Stimulated activated CD8-positive, alpha-beta memory T cell treated with anti-CD3 and anti-CD28 coated beads, Interleukin-12 subunit alpha, Interleukin-12 subunit beta, amount 100 ng/mL, for 4 hours (primary cell): ENCODE measurements at places on chromosomes 3 and 15.

GRCh38 chr3:195907934-195908693 is at the start of gene TNK2:
Gene TNK2 (minus strand): TSS chr3:195908551. CDS start chr3:195888588, 19,963 bp downstream.
- peak; percentile 41 for DNase-seq

DNA sequence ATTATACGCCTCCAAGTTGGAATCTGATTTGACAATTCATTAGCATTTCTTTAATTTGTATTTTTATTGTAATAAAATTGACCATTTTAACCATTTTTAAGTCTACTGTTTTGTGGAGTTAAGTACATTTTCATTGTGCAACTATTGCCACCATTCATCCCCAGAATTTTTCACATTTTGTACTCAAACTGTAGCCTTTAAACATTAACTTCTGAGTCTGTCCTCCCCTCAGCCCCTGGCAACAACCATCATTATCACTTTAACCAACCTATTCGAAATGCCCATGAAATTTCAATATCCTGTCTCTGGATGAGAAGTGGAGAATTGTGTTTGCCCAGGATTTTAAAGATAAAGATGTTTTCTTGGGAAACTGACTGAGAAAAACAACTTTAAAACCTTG is 27.7 kb downstream of the IL1RAP start:
- no peak for DNase-seq

DNA sequence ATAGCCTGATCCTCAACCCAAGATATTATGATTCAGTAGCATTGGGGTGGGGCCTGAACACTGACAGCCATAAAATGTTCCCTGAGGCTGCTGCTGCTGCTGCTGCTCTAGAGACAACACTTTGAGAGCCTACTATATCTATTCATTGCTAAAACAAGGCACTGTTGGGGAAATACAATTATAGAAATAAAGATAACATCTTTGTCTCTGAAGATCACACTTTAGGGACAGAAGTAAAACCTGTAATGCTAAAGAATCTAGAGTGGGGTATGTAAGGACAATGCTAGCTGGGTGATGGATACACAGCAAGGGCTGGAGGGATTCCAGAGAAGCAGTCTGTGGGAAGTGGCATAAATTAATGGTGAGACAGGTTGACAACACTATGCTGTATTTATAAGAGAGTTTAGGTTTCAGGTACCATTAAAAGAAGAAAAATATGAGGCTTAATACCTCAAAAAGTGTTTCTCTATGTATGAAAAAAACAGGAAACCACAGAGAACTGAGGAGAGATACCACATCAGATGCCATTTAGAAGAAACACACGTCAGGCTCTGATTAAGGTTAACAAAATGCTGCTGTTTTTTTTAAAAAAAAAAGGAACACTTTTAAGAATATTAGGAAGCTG is 115.9 kb downstream of the CBLB start:
- DNase-seq, result no peak

DNA sequence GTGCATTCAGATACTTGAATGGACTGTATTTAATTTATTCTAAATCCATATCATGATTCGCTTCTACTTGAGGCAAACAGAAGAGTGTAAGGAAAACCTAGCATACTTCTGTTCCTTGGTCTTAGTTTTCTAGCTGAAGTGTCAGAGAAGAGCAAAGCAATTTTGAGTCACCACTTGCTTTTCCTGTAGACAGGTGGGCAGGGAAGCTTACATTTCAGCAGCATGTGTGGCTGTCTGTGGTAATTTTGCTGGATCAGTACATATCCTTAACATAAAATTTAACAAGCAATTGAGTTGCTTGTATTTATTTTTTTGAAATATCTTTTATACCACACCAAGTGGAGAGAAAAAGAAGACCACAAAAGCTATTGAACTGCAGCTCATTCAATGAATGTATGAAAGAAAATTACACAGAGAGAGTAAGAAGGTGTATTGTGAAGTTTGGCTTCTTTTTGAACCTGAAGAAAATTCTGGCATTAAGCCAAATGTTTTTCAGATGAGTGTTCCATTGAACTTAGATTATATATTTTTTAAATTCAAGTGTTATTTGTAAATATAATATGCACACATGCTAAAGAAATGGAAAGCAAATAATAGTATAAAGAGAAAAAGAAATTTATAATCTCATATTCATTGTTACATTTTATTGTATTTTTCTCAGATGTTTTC is 747.6 kb downstream of the NAALADL2 start:
- no peak for DNase-seq

GRCh38 chr3:39164414-39164813 is 11.0 kb upstream of the CSRNP1 start:
- no peak for DNase-seq

DNA sequence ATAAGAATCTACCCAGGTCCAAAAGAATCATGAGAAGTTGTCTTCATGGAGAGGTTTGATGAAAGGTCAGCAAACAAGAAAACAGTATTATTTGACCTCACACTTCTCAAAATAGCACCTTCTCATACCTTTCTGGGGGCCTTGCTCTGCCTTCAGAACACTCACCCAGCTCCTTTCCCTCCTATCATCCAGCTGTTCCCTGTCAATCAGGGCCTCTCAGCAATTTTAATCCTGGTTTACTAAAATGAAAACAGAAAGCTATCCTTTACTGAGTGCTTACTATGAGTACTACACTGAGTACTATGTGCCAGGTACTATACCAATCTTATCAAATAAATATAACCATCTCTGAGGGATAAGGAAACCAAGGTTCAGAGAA is 138.6 kb downstream of the GAP43 start:
- no peak for DNase-seq

DNA sequence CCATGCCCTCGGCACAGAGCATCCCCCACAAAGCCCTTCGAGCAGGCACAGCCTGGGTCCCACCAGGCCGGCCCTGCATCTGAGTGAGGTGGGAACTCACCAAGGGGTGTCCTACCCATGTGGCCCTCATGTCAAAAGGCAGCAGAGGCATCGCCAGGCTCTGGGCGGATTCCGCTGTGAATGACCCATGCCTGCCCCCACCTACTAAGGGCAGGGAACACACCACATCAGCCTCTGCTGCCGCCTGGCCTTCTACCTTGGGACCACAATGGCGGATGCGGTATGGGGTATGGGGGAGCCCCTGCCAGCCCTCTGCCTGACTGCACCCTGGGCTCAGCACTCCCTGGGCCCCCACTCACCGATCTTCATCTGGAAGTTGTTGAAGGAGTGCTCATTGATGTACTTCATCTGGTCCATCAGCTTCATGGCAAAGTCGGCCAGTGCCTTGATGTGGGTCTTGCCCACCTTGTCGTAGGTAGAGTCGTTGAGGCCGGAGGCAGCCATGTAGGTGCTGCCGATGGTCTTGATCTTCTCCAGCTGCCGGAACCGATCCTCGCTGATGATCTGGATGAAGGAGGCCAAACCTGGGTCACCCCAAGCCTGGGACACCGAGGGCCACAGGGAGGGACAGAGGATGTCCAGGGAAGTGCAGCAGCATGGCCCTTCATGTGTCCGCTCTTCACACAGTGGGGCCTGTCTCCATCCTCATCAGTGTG is 87.8 kb downstream of the SEC22A start:
- no peak for DNase-seq

DNA sequence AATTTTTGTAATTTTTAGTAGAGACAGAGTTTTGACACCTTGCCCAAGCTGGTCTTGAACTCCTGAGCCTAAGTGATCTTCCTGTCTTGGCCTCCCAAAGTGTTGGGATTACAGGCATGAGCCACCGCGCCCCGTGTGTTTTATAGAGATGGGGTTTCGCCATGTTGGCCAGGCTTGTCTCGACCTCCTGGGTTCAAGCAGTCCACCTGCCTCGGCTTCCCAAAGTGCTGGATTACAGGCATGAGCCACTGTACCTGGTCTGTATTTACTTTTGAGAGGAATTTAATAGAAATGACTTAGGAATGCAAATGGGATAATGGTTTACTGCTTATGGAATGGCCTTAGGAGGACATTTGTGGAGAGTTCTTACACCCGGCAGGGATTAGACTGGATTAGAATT is 10.8 kb downstream of the TATDN2 start:
- DNase-seq, result no peak

GRCh38 chr15:31341071-31341470 is 14.4 kb downstream of the KLF13 start:
- no peak for DNase-seq

GRCh38 chr15:66771351-66771650 is 69.3 kb downstream of the SMAD6 start:
- DNase-seq, result no peak

DNA sequence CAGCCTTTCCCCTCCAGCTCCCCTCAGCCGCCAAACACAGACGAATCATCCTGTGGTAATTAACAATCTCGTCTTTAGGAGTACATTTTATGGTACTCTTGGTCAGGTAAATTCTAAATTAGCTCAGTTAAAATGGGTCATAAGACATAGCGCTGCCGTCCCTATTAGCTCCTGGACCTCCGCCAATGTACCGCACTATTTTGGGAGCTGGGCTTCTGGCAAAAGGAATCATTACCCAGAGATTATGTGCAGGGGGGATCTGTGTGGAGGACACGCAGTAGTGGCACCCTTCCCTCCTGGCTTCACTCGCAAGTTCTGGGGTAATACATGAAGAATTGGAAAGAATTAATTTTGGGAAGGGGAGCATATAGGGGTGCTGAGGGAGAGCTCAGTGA is 68.6 kb upstream of the ONECUT1 start:
- DNase-seq, result no peak

GRCh38 chr3:152976239-152976638 is 141.3 kb downstream of the P2RY1 start:
- DNase-seq, result no peak

DNA sequence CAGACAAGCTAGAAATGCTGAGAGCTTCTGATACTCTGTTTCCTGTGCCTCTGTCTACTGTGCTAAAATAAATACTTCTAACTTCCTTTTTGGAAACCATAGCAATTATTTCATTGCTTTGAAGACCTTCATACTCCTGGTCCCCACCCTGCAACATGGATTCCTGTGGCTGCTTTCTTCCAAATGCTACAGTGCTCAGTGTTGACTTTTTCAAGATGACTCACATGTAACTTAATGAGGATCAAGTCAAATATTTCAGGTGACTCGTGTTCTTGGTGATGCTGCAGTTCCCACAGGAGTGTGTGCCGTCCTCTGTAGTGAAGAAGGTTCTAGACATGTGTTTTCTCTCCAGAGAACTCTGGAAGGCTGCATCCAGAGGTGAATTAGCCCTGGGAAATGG is 288.6 kb downstream of the CLSTN2 start:
- DNase-seq, result no peak

- peak; percentile 7 for DNase-seq
Observed at GRCh38 chr3:20080956-20081554, 40.8 kb downstream of the KAT2B start.

DNA sequence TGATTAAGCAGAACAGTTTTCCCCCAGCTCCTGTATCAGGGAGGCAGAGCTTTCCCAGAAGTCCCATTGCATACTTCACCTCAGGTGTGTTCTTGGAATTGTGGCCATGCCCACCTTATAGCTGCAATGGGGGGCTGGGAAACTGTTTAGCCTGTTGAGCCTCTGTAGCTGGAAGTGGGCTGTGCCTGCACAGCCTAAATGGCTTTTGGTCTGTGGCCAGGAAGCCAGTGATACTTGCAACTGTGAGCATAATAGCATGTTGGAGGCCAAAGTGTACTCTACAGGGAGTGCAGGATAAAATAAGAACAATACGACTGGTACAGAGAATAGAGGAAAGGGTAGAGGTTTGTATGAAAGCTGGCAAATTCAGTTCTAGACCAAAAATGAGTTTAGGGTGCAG is 248.5 kb downstream of the PTPRG start:
- DNase-seq, result no peak

- DNase-seq, result no peak
Observed at GRCh38 chr3:194667363-194667762, 4.6 kb downstream of the LSG1 start.

DNA sequence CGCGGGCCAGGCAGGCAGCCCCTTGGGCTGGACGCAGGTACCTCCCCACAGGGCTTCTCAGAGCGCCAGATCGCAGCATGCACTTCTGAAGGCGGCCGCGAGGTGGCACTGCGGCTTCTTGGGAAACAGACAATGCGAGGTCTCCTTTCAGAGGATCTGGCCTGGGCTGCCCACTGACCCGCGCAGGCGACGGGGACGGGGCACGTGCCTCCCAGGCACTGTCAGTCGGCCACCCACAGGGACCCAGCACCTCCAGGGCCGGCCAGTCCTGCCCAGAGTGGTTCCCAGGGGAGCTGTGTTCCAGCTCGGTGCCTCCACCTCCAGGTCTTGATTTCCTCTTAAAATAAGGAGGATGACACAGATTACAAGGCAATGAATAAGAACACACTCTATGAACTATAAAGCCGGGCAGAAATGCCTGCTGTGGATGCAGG is 24.4 kb upstream of the TXNRD3 start:
- DNase-seq, result peak; percentile 58

DNA sequence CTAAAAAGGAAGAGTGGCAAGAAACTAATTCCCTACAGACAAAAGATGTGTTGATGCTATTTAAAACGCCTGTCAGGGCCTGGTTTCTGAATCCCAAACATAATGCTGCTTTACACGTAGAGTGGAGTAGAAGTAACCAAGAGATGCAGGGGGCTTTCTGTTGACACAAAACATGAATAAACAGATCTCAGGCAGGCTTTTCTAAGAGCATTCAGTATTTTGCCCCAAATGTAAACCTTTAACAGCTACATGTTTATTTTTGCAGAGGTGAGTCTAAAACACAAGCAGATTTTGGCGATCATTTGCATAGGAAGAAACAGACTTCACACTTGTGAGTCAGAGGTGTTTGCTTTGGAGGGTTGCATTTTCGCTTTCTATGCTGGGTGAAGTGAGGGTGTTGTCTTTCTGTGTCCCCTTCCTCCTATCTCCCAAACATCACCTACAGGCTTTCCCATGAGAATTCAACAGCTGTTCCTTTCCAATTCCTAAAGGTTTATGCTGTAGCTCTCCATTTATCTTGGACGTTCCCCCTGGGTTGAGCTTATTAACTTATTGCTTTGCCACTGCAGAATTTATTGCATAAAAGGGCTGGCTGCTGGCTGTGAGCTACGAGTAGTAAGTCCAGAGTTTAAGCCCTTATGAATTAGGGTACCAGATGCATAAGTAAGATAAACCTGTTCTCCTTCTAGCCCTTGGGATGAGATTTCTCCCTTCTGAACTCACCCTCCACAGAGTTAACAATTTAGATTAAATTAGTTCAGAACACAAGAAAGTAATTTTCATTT is 156.7 kb downstream of the DIPK2A start:
- DNase-seq, result no peak

- DNase-seq, result no peak
Observed at GRCh38 chr3:72150634-72151412, 365.9 kb upstream of the PROK2 start.

DNA sequence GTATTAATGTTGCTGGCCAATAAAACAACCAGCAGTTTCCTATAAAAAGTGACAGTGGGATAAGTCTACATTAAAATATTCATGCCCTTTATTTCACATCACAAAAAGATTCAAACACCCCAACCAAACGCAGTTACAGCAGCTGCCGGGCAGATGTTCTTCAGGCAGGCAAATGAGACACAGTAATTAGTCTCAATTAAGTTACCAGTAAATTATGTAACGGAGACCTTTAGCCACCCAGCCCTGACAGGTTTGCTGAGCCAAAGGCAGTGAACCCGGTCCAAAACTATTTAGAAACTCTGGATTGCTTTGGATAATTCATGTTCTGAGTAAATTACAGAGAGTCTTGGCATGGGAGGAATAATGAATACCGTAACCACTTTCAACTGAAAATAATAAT is 289.2 kb upstream of the LYSMD4 start:
- no peak for DNase-seq
